ENCODE measurements at places on chromosomes 2 and 18.
A peak's percentile ranks its signal among the peaks of the same experiment; 100 is the strongest.

DNA sequence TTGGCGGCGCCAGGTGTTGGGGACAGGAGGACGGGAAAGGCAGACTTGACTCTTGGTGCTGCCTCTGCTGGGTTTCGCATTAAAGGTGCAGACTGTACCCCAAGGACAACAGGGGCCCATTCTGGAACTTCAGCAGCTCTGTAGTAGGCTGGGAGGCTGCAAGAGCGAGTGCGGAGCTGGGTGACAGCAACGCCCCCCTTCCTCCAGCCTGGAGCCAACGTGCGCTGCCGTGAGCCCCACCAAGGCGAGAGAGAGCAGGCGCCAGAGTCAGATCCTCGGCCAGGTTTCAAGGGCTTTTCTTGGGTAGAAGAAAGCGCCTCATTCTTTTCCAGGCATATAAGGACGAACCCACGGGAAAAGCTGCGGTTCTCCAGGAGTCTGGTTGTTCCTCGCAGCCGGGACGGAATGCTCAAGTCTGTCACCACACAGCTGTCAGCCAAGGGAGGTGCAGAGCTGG, 1.9 kb downstream of the DOK6 start:
- no peak for DNase-seq

GRCh38 chr2:136013955-136014354, 28.5 kb upstream of the DARS1 start:
- no peak for DNase-seq

DNA sequence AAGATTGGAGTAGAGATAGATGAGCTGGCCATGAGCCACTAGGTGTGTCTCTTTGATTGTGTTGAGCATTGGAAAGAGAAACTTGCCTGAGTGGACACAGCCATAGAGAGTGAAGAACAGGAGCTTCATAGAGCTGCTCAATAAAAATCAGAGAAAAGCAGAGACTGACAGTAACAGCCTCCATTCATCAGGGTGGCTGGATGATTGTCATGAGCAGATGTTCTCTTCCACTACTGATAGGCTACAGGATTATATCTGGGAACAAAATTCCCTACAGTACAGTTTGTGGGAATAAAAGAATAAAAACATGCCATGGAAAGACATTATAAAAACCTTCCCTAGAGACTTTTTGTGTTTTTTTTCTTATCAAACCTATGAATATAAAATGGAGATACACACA, 404.8 kb upstream of the ACVR2A start:
- DNase-seq: no peak

GRCh38 chr2:223114170-223114569, 62.2 kb downstream of the KCNE4 start:
- DNase-seq: no peak

DNA sequence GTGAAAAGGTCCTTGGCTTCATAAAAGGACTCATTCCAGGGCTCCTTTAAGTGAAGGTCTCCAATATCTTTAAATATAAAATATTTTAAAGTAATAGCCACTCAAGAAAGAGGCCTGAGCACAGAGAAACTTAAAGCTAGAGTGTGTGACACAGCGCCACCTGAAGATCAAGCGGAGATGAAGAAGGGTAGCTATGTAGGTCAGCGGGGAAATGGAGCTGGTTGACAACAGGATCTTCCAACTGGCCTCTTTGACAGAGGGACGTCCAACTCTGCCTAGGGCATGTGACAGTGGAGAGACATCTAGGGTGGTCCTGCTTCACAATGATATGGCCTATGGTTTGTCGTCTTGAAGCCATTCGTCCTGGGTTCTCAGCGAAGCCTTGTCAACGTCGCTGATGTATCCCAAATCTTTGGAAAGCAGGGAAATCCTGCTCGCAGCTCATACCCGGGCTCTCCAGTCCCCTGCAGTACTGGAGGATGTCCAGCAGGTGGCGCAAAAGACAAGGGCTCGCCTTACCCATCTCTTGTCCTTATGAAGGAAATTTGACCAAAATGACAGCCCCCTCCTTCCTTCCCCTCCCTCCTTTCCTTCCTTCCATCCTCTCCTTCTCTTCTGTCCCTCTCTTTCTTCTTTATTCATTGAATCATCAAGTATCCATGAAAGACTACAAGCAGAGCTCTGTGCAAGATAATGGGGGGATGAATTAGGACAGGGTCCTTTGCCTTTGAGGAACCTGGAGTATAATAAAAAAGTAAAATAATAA, 59.6 kb downstream of the LONRF2 start:
- DNase-seq: peak; percentile 56

DNA sequence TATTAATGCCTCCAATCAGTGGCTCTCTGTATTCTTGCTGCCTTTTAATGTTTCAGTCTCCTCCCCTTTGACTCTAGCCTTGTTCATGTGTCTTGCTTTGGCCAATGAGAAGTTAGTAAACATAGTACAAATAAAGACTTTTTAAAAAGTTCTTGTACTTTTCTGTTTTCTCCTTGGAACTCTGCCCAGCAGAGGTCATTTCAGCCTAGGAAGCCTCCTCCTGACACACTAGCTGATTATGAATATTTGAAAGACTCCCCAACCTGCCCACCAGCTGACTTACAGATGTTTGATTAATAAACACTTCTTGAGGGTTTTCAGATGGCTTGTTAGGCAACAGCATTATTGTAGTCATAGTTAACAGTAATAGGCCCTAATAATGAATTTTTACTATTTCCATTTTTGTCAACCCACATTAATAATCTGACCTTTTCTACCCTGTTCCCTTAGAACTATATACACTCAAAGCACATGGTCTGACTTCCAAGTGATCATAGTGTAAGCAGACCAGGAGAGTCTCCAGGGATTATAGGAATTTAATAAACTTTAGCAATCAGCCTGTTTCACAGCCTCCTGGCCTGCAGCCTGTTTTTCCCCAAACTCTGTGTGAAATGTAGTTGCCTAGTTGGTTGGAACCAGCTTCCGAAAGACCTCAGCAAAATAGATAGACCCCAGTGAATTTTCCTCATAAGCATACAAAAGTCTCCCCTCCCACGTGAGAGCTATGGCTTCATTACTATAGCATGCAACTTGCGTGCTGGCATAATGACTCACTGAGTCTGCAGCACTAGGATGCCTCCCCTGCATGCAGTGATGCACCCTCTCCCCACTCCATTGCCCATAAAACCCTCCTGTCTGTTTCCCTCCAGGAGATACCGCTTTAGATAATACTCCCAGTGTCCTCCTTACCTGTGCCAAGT, 670.7 kb upstream of the ZNF804A start:
- DNase-seq: no peak

DNA sequence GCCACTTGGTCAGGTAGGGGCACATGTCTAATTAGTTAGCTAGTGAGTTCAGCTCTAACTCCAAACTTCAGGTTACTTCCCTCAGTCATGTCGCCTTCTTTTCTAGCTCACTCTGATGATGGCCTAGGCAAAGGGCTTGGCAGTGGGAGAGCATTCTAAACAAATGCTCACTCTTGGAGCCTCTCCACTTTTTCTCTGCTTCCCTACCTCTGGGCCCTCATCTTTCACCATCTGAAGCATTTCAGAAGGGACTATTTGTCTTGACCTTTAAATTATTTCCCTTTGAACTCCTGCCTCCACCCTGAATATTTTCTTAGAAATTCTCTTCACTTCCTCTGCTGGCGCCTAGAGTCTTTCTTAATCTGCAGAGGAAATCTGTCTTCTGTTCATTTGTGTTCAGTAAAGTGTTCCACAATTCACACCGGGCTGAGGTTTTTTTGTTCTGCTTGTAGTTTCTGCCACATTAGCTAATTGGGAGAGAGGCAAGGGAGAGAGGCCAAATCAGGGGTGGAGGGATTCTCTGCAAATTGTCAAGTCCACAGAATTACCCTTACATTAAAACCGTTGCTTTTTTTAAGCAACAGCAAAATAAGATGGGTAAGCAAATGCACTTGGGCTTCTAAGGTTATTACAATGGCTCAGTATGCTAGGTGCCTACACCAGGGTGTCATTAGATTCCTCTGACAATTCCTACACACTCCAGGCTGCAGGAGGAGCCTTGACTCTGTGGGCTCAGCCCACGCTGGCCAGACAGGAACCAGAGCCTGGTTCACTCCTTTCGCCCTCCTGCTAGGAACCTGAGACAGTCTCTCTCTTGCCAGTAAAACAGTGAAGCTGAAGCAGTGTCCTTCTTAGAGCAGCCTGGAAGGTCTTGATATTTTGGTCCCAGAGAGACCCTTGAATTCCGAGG, 5.5 kb downstream of the MSGN1 start:
- DNase-seq: no peak

DNA sequence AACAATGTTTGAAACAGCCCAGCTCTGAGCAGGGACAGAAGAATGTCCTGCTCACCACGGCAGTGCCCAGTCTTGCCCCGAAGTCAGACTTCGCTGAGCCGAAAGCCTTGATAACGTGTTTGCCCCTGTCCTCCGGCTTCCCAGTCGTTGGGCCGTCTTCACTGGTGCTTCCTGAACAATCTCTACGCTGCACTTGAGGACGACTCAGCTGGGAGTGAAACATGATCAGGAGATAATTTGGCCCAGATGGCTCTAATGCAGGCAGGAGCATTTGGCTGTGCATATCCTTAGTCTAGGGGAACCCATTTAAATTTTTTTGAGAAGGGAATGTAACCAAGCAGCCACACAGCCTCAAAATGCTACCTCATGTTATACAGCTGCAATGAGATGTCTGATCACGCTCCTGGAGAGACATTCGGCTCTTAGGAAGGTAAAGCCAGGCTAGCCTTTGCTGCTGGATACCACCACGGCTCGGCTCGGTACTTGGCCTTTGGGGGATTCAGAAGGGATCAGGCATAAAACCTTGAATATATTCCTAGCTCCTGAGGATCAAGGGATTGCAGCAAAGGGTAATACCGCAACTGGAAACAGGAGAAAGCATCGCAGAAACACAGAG, 43.6 kb downstream of the FECH start:
- no peak for DNase-seq

Data from PC-9 (cell line).